Pulmonary artery endothelial cell (primary cell): ENCODE measurements at places on chromosomes 6 and 20. TPM values are rescaled to one million over a fixed set of nuclear protein-coding genes. Genes with fewer than 3 reads are reported as not detected.

- no peak for DNase-seq
Observed at GRCh38 chr6:109676724-109677123, 14.3 kb downstream of the AK9 start.

PKIB gene
- 0.13 TPM in 1 of 2 replicates, not detected in the other for total RNA-seq

GRCh38 chr6:73704798-73705197, 8.8 kb downstream of the CD109 start:
- DNase-seq, result no peak

COX4I2 gene
- not detected in 2 replicates for total RNA-seq

DNA sequence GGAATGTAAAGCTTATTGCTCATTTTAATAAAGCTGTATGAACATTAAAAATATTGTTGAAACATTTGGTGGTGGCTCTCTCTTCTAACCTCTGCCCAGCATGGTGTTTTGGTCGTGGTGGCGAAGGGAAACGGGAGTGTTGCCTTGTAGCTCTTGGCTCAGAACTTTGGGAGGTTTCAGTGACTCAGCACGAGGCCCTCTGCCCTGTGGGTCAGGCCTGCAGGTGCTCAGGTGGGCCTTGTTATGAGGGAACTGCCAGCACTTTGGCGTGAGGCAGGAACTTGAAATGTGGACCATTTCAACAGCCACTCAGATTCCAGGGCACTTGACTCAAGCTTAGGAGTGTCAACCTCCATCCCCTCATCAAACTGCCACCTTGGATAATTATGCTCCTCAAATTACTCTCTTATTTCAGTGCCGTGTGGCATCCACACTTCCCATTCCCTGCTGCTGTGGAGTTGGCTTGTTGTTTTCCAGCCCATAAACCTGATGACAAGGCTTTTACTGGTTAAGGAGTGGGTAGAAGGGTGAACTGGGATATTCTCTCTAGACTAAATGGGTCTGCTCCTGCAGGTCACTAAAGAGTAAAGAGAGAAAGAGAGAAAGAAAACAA, 36.3 kb downstream of the PRDM1 start:
- no peak for DNase-seq

DNA sequence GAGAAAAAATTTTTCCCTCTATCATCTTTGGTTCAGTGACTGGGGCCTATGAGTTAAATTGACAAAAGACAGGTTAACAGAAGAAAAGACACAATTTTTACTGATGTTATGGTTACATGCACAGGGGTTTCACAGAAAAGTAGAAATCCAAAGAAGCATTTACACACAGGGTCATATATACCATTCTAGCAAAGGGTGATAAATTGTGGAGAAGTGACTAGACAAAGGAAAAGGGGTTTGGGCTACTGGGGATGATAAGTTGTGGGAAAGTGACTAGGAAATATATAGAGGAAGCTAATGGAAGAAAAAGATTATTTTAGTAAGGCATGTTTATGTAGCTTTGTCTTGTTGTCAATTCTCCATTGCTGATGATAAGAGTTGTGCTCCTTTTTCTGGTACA, 276.7 kb upstream of the JARID2 start:
- no peak for DNase-seq

CST5 gene
- total RNA-seq, result not detected in 2 replicates

DNA sequence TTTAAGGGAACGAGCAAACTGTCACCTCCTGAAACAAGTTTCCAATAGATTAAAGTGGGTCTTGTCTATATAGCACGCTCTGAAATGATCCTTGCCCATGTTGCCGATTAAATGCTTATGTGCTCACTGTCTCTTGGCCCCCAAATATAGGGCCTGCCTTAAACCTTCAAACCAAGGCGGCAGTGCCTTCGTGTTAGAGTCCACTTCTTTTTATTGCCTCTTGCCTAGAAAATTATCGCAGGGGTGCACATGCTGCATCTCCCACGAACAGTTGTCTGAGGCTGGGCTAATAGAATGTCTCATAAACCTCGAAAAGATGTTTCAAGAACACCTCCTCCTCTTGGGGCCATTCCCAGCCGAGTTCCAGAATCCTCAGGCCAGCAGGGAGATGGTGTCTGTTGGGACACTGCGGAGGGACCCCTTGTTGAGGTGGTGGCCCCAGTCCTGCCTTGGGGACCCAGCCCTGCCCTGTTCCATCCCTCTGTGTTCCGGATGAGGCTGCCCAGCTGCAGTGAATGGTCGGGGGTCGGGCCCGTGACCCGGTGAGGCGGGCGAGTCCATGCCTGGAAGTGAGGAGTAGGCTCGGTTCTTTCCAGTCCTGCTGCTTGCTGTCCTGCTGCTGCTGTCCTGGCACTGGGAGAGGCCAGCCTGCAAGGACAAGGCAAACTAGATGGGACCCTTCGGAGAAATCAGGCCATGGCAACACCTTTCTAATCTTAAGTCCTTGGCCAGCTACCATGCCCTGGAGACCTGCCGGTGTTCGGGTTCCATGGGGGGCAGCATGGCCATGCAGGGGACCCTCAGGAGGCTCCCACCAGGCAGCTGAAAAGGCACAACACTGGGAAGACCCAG, 34.7 kb upstream of the SLCO4A1 start:
- no peak for DNase-seq

DNA sequence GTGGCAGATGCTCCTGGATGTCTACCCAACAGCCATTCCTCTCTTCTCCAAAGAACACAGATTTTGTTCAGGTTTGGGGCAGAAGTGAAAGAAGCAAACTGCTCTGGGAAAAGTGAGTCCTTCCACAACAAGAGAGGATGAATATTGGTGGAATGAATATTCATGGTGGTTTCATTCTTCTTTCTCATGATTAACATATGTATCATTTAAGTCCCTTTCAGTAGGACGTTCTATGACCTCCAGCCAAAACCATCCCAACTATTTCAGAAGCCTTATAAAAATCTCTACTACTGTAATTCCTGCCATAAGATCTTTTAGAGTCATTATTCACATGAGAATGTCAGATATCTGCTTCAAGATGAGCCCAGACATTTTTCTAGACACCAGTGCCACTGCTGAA, 44.4 kb downstream of the MDN1 start:
- no peak for DNase-seq

- DNase-seq, result no peak
Observed at GRCh38 chr6:132651062-132651461, 7.9 kb downstream of the TAAR1 start.

TRIM15 gene
- total RNA-seq, result not detected in 2 replicates

CDH26 gene
- 0.07 and 0.14 TPM in 2 replicates for total RNA-seq
